ENCODE measurements at places on chromosomes 4 and X.

DNA sequence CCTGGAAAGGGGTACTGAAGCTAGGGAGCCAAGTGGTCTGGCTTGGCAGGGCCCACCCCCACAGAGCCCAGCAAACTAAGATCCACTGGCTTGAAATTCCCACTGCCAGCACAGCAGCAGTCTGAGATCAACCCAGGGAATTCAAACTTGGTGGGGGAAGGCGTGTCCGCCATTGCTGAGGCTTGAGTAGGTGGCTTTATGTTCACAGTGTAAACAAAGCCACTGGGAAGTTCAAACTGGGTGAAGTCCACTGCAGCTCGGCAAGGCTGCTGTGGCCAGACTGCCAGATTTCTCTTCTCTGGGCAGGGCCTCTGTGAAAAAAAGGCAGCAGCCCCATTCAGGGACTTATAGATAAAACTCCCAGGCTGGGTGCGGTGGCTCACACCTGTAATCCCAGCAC is 58.9 kb downstream of the TFDP3 start:
- no peak for DNase-seq

GRCh38 chrX:69176053-69176452 is 10.8 kb upstream of the PJA1 start:
- no peak for DNase-seq

- DNase-seq = no peak
Measured at GRCh38 chrX:72475952-72476668, 96.5 kb downstream of the HDAC8 start.

DNA sequence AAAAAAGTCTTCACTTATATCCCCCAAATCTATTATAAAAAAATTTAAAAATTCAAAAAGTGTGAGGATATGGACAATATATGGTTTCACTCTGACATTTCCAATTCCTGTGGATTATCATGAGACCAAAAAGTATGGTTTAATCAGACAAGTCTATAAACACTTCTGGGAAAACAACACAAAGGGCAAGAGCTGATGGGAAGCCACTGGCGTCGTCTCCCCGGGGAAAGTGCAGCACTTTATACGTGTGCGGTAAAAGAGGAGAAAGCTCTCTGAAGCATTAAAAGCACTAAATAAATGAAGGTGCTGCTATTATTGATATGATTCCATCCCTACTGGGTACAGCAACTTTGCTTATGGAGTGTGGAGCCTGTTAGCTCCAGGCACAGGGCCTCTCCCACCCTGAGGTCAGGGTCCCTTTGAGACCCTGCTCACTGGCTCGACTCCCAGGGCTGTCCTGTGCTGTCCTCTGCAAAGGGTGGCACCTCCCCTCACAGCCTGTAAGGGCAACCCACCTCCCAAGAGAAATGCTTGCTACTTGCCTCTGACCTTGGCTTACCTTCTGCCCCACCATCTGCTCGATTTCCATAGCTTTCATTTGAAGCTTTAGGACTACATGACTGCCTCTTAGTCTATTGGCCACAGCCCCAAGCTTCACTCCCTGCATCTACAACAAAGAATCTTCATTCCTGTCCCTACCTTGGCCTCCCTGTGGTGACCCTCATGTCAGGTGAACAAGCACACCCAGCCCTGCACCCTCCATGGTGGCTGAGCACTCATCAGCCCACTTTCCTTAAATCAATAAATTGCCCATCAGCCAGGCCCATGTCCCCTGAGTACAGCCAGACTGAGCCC is 248.6 kb downstream of the HNRNPD start:
- DNase-seq = no peak

Data from GOT3 (cell line).